ENCODE measurements at places on chromosomes 7 and 10. TPM values are rescaled to one million over a fixed set of nuclear protein-coding genes. Genes with fewer than 3 reads are reported as not detected.

- no peak for DNase-seq
Measured at GRCh38 chr10:58514111-58514770, 1.6 kb downstream of the BICC1 start.

DNA sequence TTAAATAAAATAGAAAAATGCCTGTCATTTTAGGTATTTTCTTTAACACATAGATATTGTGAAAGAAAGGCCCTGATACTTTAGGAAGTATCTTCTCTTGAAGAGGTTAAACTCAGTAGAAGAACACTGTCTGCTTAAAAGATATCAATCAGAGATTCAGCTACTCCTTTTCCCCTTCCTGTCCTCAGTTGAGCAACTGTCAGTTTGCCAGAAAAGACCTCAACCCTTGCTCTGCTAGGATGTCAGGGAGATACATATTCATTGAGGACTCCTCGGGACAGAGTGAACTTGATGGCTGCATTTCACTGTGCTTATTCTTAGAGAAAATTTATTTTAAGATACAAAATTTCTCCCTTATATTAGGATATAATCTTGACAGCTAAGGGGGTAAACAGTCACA lies 173.6 kb upstream of the CACNA2D1 start:
- DNase-seq, result no peak

GRCh38 chr7:149830997-149831740 lies 7.0 kb upstream of the ZNF862 start:
- no peak for DNase-seq

GRCh38 chr10:60456053-60456452 lies 66.4 kb upstream of the ANK3 start:
- no peak for DNase-seq

- DNase-seq, result no peak
Measured at GRCh38 chr10:51800121-51800520, 100.7 kb upstream of the CSTF2T start.

MYO3A gene
- total RNA-seq, result 4.1 TPM

Data from frontal cortex (tissue), 4 donors.